LoVo (cell line): ENCODE measurements at places on chromosomes 12 and 14.
A peak's percentile ranks its signal among the peaks of the same experiment; 100 is the strongest.

GRCh38 chr14:73403181-73403752, 55.1 kb downstream of the NUMB start:
- no peak for DNase-seq

DNA sequence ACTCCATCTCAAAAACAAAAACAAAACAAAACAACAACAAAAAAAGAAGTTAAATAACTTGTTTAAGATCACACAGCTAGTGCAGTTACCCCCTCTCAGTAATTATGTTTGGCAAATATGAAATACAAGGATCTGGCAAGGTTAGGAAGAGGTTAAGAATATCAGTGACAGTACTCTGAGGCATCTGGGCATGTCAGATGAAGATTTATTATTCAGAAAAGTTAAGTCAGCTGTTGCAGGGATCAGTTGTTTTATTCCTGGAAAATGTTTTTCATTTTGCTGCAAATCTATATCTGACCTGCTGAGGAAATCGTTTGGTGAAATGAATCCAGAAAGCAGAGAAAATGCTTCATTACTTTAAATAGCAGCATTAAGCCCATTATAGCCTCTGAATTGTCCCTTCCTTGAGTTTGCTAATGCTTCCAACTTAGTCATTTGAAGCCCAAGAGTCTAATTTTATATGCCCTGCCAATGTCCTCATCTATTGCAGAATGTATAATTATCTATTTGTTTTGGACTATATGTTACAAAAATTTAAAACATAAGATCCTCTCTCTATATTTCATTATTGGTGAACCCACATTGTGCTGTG, 8.1 kb downstream of the GPX2 start:
- no peak for DNase-seq

GRCh38 chr12:84756961-84757360, 155.6 kb downstream of the SLC6A15 start:
- DNase-seq: no peak

DNA sequence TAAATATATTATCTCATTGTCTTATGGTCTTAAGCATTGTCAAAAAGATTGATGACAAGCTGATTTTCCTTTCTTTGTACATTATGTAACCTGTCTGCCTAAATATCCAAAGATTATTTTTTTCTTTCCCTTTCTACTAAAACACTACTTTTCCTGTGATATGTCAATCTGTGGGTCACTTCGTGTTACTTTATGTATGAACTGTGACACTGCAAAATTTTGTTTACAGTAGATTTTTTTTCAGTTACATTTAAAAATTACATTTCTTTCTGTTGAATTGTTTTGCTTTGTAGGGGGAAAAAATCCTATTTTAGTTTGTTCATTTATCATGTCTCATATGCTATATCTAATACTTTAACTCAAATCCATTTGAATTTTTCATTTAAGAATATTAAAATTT, 392.3 kb upstream of the ATXN7L3B start:
- DNase-seq: no peak

GRCh38 chr12:15597125-15597830, 191.9 kb downstream of the EPS8 start:
- no peak for DNase-seq

DNA sequence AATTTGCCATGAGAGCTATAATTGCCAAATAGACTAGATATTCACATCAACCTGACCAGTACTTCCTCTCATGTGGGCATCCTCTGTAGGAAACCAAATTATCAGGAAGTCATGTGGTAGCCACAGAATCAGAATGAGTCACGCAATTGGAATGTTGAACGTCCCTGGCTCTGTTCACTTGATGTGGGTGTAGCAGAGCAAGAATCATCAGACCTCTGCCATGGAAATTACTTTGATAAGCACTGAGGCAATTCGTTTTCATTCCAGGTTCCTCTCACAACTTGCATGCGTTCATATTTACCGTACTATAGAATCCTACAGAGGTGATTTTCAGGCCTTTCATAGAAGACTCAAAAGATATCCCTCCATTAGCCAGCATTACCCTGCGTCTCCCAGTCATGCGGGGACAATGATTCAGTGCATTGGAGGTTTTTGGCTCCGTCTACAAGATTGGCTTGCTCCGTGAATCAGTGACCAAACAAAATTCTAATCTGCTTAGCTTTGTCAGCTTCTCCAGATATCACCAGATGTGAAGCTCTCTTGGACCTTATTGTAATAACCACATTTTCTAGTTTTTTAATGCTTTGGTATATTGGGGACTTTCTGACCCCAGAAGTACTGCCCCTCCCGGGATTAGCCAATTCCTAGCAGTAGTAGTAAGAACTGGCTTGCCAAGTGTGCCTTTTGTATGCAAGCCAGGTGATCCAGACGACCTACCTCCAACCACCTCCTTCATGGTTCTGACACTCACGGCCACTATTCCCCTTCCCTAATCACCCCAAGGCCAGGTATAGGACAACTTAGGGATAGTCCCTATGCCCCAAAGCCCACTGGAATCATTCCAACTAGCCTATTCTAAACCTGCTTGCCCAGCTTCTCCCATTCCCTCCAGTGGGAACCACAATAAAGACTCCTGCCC, 133.4 kb downstream of the KICS2 start:
- peak; percentile 97 for DNase-seq

GRCh38 chr12:47052274-47052673, 27.1 kb upstream of the PCED1B start:
- DNase-seq: no peak

- no peak for DNase-seq
Observed at GRCh38 chr14:70239802-70240201, 51.1 kb upstream of the SLC8A3 start.

GRCh38 chr14:34029921-34030334, 79.1 kb upstream of the EGLN3 start:
- DNase-seq: no peak

GRCh38 chr12:95102916-95103671, 29.7 kb upstream of the NR2C1 start:
- peak; percentile 96 for DNase-seq

DNA sequence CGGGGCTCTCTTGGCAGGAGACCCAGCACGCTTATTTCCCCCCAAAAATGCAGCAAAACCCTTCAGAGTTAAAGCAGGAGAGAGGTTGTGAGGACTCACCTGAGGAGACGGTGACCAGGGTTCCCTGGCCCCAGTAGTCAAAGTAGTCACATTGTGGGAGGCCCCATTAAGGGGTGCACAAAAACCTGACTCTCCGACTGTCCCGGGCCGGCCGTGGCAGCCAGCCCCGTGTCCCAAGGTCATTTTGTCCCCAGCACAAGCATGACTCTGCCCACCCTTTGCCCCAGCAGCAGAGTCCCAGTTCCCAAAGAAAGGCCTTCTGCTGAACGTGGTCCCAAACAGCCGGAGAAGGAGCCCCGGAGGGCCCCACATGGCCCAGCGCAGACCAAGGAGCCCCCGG, 337.7 kb downstream of the TMEM121 start:
- no peak for DNase-seq

DNA sequence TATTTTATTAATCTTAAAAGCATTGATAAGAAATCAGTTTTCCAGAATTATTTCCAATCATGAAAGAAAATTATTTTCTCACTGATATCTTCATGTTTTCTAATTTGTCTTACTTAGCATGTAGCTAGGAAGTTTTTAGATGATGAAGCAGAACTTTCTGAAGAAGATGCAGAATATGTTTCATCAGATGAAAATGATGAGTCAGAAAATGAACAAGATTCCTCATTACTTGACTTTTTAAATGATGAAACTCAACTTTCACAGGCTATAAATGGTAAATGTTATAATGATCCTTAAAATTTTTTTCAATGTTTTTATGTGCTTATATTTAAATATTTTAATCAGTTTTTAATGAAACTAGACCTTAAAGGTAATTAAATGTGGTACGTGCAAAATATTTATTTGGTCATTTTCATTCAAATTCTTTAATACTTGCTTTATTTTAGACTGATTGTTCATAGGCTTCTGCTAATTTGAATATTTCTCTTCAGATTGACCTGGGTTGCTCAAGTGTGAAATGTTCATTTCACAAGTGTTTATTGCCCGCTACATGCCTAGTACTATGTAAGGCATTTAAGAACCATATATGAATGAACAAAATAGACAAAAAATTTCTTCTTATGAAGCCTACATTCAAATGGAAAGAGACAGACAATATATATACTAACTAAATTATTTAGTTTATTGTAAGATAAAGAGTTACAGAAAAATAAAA, 49.5 kb downstream of the FANCM start:
- no peak for DNase-seq

- no peak for DNase-seq
Observed at GRCh38 chr12:8038659-8039114, 6.2 kb downstream of the FOXJ2 start.

GRCh38 chr14:75487155-75487671, 35.1 kb upstream of the BATF start:
- DNase-seq: peak; percentile 34

DNA sequence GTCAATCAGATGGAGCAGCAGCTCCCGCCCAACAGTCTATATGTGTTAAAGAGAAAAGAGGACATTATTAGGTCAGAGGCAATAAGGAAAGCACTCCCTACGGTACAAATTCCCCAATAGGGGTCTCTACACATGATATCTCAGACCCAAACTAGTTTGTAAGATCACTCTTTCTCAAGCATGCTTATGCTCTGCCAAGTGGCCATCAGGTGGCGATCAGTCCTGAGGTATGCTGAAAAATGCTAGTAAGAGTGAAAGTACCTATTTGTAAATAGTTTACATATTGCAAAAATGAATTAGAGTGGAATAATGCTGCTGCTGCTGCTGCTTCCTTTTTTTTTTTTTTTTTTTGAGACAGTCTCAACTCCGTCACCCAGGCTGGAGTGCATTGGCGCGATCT, 61.0 kb downstream of the CPM start:
- DNase-seq: no peak

- DNase-seq: no peak
Observed at GRCh38 chr12:109758426-109759420, 45.1 kb downstream of the FAM222A start.

GRCh38 chr14:104977681-104978653, at the start of gene AHNAK2:
AHNAK2 (minus strand) TSS chr14:104978374; CDS start chr14:104978237, 137 bp downstream.
- peak; percentile 92 for DNase-seq

GRCh38 chr14:77187649-77188012, 6.0 kb downstream of the TMEM63C start:
- no peak for DNase-seq

- peak; percentile 70 for DNase-seq
Observed at GRCh38 chr12:10740182-10740581, 17.1 kb upstream of the YBX3 start.

- no peak for DNase-seq
Observed at GRCh38 chr12:84222841-84223240, 689.8 kb downstream of the SLC6A15 start.

DNA sequence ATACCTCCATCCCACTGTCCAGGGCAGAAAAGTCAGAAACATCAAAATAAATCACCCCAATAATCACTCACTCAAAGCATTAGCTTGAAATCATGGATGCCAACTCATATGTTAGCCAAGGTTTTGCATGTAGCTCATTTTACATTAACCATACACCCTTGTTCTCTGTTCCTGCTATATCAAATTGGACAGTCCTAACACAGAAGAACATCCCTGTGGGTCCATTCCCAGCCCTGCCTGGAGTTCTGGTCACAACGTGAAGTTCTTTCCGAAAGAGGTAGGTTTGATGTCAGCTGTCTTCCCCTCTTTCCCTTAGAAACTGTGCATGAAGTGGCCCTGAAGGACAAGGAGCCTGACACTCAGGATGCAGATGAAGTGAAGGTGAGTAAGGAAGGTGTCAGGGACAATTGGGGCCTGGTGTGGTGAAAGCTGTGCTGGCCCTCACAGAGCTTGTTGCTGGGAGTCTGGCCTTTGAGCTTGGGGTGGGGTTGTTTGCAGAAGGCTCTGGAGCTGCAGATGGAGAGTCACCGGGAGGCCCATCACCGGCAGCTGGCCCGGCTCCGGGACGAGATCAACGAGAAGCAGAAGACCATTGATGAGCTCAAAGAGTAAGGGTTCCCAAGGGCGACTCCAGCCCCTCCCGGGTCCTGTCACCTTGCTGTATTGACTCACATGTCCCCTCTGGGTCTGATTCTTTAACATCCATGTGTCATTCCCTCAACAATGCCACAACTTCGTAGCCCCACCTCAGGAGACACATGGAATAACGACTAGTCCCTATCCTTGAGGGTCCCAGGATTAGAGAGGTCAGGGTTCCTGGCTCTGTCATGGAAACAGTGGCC, 15.0 kb upstream of the PIP4K2C start:
- no peak for DNase-seq

DNA sequence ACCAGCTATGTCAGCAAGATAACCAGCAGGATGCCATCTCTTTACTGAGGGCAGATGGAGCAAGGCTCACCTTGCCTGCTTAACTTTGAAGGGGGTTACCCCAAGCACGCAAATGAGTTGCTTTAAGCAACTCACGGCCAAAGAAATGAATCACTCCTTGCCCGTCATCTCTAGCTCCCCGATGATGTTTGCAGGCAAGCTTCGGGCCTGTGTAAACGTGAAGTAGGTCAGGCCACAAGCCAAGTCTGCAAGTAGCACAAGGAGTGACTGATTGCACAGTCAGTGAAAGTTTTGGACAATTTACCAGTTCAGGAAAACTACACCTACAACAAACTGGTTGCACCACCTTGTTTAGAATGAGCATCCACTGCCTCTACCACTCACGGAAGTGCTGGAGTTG, 699.7 kb upstream of the TBX3 start:
- DNase-seq: no peak

- DNase-seq: no peak
Observed at GRCh38 chr14:100539766-100540140, 47.5 kb downstream of the BEGAIN start.

DNA sequence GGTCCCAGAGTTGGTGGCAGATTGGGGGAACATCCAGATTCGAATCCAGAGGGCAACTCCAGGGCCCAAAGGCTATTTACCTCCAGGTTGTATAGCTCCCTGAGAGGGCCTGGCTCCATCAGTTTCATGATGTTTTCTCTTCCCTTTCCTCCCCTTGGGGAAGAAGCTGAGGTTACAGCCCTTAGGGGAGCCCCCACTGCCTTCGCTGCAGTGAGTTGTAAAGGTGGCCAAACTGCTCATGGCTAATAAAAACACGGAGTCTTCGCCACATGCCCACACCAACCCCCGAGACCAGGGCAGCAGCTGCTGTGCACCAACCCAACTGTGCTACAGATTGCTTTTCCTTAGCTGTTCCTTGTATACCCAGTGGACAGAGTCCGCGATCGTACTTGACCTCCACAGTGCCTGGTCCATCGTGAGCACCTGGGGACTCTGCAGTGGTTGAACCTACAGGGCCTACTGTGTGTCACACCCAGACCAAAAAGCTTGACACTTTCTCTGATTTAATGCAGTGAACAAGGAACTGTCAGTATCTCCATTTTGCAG, 20.9 kb downstream of the GALNT16 start:
- DNase-seq: no peak

- DNase-seq: no peak
Observed at GRCh38 chr12:117192057-117192456, 1.8 kb upstream of the FBXO21 start.
